ENCODE measurements at places on chromosomes 4 and X.

GRCh38 chrX:981791-982626 is 230.4 kb downstream of the CRLF2 start:
- DNase-seq: no peak

GRCh38 chrX:132367984-132368383 is 120.9 kb downstream of the MBNL3 start:
- no peak for DNase-seq

DNA sequence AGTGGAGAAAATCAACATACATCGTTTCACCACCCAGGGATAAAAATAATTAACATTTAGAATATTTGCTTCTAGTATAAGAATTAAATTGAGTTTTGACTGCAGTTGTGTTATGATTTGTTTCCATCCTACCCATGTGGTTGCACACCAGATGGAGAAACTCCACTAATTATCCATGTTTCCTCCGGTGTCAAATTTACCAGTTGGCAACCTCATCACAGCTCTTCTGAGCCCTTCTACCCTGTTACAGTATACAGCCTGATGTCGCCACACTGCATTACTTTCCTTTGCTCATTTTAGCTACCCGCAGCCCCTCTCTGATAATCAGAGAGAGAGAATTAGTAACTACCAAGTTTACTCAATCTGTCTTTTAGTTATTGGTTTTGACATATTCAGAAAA is 411.2 kb downstream of the DTHD1 start:
- no peak for DNase-seq

- DNase-seq: no peak
Observed at GRCh38 chr4:5940470-5941203, 47.8 kb upstream of the CRMP1 start.

DNA sequence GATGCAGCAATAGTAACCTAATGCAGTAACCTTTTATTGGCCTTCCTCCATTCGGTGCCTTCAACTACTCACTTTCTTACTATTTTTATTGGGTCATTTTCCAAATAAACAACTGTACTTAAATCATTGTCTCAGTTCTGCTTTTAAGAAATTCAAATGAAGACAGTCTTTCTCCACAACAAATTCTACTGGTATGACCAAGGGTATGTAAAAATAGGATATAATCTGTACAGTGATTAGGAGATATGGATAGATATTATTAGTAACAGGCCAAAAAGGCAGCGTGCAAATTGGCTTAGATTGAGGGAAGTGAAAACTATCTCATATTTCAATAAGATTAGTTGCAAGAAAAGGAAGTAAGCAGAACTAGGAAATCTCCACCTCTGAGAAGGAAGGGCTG is 177.4 kb upstream of the PPP1R2C start:
- DNase-seq: no peak

DNA sequence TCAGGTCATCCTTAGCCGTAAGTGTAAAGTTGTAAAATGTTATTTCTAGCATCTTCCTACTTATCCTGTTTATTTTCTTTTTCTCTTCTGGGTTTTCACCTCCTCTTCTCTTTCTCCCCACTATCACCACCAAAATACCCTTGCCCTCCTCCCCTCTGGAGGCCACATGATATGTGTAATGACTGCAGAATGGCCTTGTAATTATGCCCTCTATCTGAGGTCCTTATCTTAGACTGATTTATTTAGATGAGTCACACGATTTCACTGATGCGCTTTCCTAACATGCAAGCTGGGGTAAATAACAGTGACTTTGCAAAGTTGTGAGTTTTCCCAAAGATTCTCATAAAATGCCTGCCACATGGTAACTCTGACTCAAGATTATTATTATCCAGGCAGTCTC is 231.8 kb upstream of the GPRIN3 start:
- no peak for DNase-seq

GRCh38 chr4:138458751-138459150 is 216.6 kb upstream of the SLC7A11 start:
- DNase-seq: no peak
